ENCODE measurements at places on chromosomes 6 and 20.

DNA sequence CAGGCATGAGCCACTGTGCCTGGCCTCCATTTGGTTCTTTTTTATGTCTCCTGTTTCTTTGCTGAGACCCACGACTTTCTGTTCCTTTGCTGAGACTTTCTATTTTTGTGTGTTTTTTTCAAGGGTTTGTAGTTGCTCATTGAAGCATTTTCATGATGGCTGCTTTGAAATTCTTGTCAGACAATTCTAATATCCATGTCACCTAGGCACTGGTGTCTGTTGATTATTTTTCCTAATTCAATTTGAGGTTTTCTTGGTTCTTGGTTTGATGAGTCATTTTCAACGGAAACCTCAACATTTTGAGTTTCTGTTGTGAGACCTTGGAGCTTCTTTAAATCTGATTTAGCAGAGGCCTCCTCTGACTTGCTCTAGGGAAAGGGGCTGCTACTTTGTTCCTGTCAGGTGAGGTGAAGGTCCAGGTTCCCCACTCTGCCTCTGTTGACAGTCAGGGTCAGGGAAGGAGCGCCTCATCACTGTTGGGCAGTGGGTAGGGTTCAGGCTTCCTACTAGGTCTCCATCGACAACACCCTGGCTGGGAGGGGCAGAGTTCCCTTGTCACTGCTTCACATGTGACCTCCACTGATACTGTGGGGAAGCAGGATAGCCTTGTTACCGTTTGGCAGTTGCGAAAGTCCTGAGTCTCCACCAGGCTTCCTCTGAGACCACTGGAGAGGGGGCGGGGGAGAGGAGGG lies 67.2 kb upstream of the RNF24 start:
- peak; percentile 82 for DNase-seq

GRCh38 chr6:116389357-116389756 lies 18.6 kb downstream of the DSE start:
- DNase-seq = no peak

DNA sequence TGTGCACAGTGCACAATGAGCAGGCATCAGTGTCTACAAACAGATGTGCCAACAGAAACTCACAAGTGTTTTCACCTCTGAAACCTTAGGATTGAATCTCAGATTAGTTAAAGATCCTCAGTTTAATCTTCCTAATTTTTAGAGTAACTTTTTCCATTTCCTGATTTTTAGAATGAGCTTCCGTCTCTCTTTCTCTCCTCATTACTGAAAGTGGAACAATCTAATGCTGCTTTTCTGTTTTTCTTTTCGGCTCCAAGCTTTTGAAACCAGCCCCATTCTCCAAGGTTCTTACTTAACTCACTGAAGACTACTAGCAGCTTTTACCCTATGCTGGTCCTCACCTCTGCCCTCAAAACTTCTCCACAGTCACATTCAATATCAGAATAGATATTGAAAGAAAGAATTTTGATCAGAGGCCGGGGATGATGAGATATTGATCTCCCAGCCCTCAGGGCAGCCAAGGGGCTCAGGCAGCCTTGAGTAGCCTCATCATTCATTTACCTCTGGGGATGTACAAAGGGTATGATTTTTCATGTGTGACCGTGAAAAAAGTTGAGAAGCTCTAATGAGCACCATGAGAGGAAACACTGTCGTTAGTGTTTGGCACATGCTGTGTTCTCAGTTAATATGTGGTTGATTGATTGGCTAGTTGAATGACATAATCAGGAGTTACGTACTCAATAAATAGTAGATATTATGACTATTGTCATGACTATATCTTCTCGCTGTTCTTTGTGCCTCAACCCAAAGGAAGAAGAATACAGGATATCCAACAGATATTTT lies 11.9 kb upstream of the STK38 start:
- DNase-seq = no peak

GRCh38 chr6:142913511-142914047 lies 31.4 kb downstream of the HIVEP2 start:
- no peak for DNase-seq

- DNase-seq = peak; percentile 8
These were observed 1.9 kb upstream of the AP5S1 start for GRCh38 chr20:3818155-3819151.

DNA sequence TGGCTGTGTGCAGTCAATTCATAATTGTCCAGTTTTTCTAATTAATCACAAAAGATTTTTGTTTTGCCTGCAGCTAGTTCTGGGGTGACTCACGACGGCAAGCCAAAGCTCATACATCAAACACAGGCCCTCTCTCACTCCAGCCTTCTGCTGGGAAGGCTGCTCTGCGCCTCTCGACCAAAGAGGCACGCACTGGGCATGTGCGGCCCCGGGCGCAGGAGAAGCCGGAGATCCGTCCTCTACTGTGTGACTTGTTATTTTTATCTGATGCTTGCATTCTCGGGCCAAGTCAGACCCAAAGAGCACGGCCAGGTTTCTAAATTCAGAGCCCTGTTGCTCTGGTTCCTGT lies 98.5 kb downstream of the TFAP2A start:
- DNase-seq = no peak

DNA sequence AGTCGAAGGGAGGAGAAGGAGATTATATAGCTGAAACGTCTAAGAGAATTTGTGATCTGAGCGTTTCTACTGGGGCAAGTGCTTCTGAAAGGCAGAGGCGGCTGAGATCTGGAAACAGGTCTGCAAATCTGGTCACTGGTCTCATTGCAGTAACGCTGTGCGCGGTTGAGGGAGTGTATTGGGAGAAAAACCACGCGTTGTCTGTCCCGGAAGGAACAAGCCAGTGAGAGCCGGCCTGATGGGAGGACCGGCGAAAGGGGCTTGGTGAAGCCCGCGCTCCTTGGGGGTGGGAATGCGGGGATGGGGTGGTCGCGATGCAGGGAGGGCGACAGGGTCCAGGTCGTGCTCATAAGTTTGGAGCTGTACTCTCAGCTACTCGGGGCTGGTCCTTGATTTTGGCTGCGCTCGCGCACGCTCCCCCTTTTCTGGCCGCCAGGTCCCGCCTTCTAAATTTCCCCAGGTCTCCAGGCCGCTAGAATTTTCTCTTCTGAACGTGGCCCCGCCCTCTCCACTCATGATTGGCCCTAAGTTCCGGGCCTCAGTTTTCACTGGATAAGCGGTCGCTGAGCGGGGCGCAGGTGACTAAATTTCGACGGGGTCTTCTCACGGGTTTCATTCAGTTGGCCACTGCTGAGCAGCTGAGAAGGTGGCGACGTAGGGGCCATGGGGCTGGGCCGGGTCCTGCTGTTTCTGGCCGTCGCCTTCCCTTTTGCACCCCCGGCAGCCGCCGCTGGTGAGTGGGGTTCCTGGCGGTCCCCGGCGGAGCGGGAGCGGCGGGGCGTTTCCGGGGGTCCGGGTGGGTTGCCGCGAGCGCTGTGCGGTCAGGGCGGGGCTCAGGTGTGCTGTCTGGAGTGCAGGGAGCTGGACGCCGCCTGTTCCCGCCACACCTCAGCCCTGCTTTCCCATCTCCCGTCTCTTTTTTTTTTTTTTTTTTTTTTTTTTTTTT lies at the start of gene MICB:
Gene MICB (plus strand): TSS at position 615 of the 946 bp plus-strand sequence. CDS start 49 bp downstream, at position 664.
- DNase-seq = peak; percentile 4

- DNase-seq = no peak
These were observed 155.2 kb upstream of the PRSS16 start for GRCh38 chr6:27092316-27092692.

DNA sequence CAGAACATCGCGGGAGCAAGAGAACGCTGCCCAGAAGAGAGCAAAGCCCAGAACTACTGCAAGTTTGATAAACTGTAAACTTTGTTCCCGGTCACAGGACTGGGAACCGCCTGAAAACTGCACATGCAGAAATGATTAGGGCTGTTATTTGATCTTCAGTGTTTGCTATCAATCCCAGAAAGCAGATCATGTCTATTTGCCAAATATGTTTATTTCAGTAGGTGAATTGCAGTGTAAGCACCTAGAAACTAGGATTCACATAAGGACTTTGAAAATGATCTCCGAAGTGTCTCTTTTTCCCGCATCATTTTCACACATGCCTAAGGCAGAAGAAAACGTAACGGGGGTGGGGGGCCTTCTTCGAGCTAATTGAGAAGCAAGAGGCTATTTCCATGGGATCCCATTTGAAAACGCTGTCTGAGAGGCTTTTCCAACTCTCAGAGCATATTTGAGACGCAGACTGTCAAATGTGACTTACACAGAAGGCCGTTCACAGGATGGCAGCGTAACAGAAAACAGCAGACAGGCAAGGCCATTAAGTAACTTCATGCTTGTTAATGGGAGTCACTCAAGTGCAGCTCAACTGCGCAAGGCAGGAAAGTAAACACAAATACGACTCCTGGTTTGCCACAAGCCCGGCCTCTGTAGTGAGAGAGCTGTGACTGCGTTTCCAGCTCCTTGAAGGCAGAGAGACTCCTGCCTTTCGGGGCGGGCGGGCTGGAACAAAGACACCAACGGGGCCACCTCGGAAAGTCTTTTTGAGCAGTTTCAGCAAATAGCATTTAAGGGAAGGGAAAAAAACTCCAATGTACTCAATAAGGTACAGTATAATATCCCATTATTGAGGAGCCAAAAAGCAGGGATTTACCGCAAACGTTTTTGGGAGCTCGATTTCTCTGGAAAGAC lies 144.7 kb upstream of the ZNF217 start:
- DNase-seq = no peak

DNA sequence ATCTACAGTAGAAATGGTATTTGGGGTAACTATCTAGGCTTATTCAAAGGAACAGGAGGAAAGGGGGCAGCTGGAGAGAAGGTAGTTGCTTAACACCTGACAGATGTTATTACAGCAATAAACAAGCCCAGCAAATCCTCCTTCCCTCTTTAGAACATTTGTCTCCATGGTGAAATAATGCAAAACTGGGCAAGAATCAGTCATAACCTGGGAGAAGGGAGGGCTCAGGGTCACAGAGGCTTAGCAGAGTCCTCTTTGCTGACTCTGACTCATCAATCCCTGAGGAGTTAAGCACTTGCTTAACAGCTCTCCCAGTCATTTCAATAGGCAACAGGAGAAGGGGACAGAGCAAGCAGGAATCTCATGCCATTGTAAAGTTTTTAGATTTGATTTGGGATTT lies 230.3 kb downstream of the IBTK start:
- no peak for DNase-seq

- no peak for DNase-seq
These were observed 13.9 kb downstream of the ZNF831 start for GRCh38 chr20:59177266-59178250.

DNA sequence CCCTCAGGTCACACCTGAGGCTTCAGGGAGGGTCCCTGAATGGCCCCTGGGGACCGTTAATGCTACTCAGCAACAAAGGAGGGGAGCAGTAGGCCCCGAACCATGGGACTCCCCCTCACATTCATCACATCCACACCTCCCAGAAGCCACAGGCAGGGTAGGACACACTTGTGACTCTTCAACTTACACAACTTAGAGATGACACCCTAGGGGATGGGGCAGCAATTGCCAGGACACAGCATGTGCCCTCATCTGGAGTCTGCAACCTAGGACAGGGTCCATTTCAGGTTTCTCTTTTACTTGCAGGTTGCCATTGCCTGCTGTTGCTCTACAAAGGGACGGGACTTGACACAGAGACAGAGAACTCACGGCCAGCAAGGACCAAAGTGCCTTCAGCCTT lies 770 bp downstream of the ULBP3 start:
- no peak for DNase-seq

- DNase-seq = no peak
These were observed 494.7 kb downstream of the CD83 start for GRCh38 chr6:14612016-14612980.

GRCh38 chr20:11502061-11502460 lies 415.6 kb upstream of the BTBD3 start:
- no peak for DNase-seq

DNA sequence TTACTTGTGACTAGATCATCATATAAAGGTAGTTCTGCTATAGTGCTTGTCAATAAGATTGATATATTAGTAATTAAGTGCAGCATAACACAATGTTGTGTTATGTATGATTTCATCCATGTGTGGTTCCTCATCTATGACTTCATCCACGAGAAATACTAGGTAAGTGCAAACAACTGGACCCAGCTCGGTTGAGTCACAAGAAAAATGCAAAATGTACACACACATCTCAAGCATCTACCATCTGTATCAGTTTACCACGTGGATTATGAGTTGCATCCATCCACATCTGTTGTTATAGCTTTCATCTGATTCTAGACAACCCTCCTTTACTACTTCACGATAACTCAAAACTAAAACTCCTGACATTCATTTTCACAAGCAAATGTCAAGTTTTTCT lies 517.0 kb upstream of the CITED2 start:
- no peak for DNase-seq

DNA sequence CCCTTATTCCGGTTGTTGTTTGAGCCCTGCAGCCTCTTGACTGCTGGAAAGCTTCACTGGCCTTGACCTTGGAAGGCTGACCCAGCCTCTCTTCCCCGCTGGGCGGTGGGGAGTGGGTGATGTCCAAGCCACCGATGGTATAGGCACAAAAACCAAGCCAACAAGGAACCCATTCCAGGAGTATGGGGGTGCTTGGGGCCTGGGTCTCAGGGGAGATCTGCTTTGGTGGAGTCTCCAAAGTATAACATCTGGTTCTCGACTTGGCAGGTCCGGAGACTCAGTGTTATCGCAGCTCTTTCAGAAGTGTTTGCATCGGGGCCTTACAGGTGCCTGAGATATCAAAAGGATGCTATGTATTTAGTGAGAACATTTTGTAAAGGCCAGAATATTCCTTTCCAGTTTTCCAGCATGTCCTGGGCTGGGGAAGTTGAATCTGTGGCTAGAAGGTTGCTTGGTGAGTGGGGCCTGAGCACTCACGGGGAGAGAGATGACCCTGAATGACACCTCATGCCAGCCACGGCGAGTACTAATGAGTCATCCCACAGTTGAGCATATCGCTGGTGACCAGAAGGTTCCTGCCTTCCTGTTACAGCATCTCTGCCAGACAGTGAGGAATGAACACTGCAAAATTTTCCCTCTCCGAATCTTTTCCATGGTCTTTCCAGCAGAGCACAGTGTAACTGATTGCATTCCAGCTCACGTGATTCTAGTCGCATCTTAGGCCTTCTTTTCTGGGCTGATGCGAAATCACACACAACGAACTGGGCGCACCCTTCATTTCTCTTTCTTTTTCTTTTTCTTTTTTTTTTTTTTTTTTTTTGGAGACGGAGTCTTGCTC lies 133.9 kb downstream of the ZDHHC14 start:
- DNase-seq = peak; percentile 77

DNA sequence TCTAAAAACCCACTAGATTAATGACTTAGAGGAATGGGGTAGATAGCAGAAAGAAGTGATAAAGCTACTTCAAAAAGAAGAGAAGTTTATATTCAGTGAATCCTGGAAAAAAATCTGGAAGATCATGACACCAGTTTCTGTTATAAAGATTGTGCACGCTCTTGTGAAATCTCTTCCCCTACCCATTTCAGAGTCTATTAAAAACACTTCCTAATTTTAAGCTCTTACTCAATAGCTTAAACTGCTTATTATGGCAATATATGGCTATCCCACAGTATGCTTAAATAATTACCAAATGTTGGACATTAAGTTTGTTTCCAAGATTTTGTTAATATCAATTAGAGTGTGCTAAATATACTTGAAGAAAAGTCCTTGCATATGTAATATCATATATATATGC lies 585.3 kb upstream of the MAN1A1 start:
- DNase-seq = no peak

GRCh38 chr6:149608381-149608982 lies 40.0 kb downstream of the KATNA1 start:
- no peak for DNase-seq

- DNase-seq = no peak
These were observed 19.6 kb downstream of the NUP153 start for GRCh38 chr6:17687136-17687535.
